Right ventricle myocardium inferior (tissue), 1 donor: ENCODE measurements at places on chromosomes 3 and 15. TPM values are rescaled to one million over a fixed set of nuclear protein-coding genes. Genes with fewer than 3 reads are reported as not detected.

DNA sequence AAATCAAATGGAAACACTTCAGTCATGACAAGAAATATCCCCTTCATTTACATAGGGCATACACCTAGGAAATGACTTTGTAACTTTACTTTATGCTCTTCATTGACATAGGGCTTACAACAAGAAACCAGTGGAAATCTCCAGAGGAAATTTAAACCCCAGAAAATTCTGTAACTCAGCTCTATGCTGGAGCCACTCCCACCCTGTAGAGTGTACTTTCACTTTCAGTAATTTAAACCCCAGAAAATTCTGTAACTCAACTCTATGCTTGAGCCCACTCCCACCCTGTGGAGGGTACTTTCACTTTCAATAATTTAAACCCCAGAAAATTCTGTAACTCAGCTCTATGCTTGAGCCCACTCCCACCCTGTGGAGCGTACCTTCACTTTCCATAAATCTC is 987.1 kb upstream of the CADM2 start:
- DNase-seq, result no peak

DNA sequence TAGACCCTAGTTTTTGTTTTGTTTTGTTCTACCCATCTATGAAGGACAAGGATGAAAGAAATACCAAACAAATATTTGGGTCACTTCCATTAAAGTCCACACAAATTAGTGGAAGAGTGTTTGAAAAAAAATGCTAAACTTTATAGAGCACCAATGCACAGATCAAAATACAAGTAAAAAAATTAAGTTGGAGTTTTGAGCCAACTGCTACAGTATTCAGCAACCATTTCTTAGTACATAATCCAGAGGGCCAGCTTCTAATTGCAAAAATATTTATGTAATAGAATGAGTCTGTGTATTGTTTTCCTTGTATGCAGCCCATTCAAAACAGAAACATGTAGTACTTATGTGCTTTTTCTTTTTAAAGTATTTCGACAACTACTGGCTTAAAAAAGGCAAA is 121.1 kb downstream of the CBLB start:
- DNase-seq, result no peak

SAMD7 gene
- not detected for total RNA-seq

NLGN1 gene
- total RNA-seq, result 8.0 TPM

DNA sequence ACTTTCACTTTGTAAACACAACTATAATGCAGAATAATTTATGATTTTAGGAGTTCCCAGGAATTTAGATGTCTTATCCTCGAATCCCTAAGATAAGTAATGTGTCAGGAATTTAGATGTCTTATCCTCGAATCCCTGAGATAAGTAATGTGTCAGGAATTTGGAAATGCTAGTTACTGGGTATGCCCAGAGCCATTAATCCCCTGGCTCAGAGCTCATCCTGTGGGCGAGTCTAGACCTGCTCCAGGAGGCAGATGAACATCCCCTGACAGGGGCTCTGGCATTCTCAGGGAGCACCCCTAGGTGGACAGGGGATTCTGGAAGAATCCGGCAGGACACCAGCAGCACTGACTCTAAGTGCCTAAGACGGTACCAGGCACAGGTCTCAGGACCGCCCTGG is 163.3 kb downstream of the ARRDC4 start:
- no peak for DNase-seq

GRCh38 chr3:80213086-80213485 is 445.3 kb upstream of the ROBO1 start:
- DNase-seq, result no peak

- DNase-seq, result no peak
Observed at GRCh38 chr3:101119535-101119934, 126.3 kb upstream of the ABI3BP start.

MCF2L2 gene
- 0.22 TPM for total RNA-seq

- no peak for DNase-seq
Observed at GRCh38 chr3:125240496-125240895, 27.9 kb upstream of the SLC12A8 start.

- DNase-seq, result no peak
Observed at GRCh38 chr15:89205991-89206585, 15.3 kb downstream of the RLBP1 start.

DNA sequence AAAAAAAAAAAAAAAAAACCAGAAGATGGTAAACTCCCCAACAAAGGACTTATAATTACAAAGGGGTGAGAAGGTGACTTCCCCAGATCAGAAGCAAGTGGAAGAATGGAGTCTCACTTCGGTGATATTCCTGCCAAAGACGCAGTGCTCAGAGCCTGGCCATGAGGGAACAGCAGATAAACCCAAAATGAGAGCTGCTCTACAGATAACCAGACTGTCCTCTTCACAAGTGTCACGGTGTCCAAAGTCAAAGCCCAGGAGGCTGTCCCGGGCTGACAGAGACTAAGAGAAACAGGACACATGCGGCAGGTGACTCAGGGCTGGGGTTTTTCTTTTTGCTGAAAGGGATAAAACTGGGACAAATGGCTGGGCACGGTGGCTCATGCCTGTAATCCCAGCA is 48.8 kb downstream of the HMCES start:
- no peak for DNase-seq

GRCh38 chr3:141594357-141594756 is 107.5 kb downstream of the RASA2 start:
- no peak for DNase-seq

PRSS50 gene
- total RNA-seq, result 0.11 TPM

DNA sequence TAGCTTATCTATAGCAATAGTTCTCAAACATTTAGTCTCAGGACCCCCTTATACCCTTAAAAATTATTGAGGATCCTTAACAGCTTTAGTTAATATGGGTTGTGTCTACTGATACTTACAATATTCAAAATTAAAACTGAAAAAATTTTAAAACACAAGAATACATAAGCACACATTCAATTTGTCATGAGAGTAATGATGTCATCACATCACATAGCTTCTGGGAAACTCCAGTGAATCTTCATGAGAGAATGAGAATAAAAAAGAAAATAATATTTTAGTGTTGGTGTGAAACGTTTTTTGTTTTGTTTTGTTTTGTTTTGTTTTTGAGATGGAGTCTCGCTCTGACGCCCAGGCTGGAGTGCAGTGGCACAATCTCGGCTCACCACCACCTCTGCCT is 25.2 kb upstream of the ACP3 start:
- no peak for DNase-seq

- no peak for DNase-seq
Observed at GRCh38 chr3:138412821-138413551, 21.4 kb upstream of the ESYT3 start.

GRCh38 chr3:62241279-62241678 is 132.1 kb downstream of the FEZF2 start:
- no peak for DNase-seq

PLSCR4 gene
- total RNA-seq, result 20.3 TPM
